ENCODE measurements at places on chromosomes 6 and 20. TPM values are rescaled to one million over a fixed set of nuclear protein-coding genes. Genes with fewer than 3 reads are reported as not detected.

- DNase-seq = no peak
Observed at GRCh38 chr6:38789256-38789655, 74.1 kb downstream of the DNAH8 start.

LY86 gene
- 2.3 TPM for polyA plus RNA-seq

CLVS2 gene
- polyA plus RNA-seq = 0.33 TPM

DNA sequence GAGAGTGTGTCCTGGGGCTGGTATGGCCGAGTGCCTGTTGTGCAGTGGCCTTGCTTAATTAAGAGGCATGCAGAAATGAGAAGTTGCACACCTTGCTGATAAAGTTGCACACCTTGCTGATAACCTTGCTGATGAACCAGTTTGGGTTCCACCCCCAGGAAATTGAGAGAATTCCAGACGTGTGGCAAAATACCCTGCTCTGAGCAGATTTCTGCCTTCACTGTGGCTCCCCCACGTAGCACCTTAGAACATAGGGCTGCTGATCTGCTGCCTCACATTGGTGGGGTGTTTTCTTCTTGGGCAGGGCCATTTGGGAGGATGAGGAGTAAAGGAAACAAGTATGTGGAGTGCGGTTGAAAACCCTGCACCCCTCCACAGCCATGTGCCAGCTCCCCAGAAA is 22.5 kb upstream of the ADRM1 start:
- DNase-seq = no peak

GRCh38 chr6:33410711-33411631 is at the start of gene PHF1:
Gene PHF1, plus strand, starts transcription at chr6:33411014. Its CDS starts 1,250 bp downstream, at chr6:33412264.
- DNase-seq = no peak

CLPSL2 gene
- not detected for polyA plus RNA-seq

- DNase-seq = no peak
Observed at GRCh38 chr6:118704915-118705314, 53.5 kb upstream of the CEP85L start.

SYS1 gene
- polyA plus RNA-seq = 32.0 TPM

Measured in left renal pelvis (tissue), 4 donors.